ENCODE measurements at places on chromosomes 4 and X.

DNA sequence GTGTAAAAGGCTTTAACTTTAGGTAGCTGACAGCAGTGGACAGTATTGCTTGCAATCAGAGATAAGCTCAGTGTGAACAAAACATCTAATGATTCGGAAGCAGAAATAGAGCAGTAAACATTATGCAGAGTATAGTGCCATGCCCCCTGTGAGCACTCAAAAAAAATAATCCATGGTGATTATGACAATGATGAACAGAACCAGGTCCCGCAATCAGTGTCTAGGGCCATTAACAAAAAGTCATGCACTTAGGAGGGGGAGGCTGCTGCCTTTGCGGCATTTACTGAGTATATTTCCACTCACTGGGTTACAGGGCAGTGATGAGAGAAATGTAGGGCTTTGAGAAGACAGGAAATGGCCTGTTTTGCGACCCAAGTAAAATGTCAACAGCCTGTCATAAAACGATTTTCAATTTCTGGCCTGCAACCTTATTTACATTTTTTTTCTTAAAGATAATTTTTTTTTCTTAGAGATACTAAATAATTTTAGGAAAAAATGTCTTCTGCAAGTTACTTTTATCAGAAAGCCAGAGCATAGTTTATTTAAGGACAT lies 27.3 kb upstream of the NEIL3 start:
- DNase-seq: no peak

DNA sequence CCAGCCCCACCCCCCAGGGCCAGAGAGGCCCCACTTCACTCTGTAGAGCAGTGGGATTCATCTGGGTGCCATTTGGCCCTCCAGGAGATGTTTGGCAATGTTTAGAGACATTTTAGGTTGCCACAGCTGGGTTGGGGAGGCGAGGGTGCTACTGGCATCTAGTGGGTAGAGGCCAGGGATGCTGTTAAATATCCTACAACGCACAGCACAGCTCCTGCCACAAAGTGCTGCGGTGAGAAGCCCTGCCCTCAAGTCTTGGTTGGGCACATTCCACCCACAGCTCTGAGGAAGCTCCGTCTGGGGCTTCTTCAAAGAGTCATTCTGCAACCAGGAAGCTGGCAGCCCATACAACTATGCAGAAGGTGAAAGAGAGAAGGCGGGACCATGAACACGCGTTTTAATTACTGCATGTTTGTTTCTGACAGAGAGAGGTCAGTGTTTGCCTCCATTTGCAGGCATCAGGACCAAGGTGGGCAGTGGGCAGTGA lies 48.1 kb upstream of the FAM9C start:
- no peak for DNase-seq

DNA sequence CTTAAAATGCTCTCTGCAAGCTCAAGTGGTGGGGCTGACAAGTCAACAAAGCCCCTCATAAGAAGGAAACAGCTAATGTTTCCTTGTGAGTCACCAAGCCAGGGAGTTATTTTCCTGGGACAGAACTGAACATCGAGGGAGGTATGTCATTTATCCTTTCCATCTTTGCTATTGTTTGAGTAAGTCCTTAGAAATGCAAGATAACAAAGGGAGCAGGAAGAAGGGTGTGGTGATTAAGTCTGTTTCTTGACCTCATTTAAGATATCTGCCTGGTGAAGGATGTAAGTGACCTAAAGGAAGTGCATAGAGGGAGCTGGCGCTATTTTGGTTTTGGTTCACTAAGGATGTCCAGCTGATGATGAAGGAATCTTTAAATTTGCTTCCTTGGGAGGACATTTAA lies 39.9 kb downstream of the ATG4A start:
- peak; percentile 62 for DNase-seq

- DNase-seq: peak; percentile 93
Measured at GRCh38 chrX:63657821-63658220, 127.2 kb downstream of the ARHGEF9 start.

DNA sequence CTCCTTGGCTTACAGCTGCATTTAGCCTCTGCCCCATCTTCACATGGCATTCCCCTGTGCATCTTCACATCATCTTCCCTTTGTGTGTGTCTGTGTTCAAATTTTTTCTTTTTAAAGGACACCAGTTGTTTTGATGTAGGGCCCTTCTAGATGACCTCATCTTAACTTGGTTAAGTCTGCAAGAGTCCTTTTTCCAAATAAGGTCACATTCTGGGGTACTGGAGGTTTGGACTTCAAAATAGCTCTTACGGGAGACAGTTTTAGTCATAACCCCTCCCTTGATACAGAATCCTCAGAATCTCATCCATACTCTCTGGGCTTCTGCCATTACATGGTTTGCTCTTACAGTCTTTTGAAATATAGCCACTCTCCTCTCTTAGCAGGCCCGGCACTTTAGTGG lies 231.5 kb upstream of the ATP6AP2 start:
- peak; percentile 69 for DNase-seq

- no peak for DNase-seq
Measured at GRCh38 chrX:114889481-114889880, 127.9 kb downstream of the IL13RA2 start.

DNA sequence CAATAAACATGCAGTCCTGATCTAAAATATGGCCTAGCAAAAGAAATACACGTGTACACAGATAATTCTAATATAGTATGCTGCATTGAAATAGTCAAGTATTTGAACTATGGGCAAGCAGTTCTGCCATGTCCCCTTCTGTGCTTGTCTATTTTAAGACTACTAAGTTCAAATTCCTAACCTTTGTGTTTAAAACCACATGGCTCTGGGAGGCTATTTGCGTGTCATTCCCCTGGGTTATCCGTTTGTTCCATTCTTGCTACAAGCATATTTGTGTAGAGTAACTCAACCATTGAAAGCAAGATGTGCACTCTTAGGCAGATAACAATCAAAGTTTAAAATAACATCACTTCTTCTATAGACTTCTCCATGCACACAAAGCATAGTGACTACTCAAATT lies 25.4 kb upstream of the TBC1D1 start:
- peak; percentile 29 for DNase-seq

DNA sequence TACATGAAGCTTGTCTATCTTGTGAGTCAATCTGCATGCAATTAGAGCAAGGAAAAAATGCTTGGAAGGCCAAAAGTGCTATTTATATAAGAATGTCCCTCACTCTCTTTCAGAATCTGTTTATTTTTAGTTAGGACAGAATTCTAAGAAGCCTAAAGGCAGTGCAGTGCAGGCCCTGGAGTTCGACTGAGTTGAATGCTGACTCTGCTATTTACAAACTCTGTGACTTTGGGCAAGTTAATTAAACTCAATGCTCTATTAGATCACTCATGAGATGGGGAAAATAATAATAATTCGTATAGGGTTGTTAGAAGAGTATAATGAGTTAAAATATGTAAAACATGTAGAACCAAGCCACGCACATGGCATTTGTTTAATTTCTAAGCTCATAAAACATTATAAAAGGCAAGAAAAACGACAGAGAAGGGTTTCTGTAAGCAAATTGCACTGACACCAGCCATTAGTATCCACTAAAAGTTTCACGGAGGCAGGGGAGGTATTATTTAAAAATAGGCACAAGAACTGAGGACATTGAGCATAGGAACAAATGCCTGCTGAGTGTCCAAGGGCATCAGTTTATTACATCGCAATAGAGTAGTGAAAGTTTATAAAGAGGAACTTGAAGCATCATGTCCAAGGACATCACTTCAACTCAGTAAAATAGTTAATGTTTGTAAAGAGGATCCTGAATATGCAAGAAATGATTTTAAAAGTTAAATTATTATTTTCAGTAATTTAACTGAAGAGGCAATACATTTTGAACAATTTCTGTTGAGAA lies 115.0 kb upstream of the INPP4B start:
- DNase-seq: no peak

GRCh38 chr4:55989766-55990165 lies 41.0 kb downstream of the CEP135 start:
- no peak for DNase-seq

DNA sequence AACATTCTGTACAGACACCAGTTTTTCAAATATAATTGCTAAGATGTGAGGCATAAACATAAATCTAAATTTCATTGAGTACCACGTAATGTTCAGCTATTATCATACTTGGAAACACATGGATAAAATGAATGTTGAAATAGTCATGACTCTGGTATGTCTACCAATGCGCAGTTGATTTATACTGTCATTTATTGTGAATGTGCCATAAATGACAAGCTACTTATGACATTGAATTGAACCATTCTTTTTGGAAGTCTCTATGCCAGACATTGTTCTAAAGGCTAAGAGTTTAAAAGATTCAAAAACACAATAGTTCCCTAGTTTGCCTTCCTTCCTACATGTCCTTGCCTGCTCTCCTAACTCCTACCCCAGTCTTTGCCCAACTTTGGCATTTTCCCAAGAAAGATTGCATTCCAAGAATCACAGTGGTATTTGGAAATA lies 96.6 kb upstream of the DMD start:
- peak; percentile 82 for DNase-seq

DNA sequence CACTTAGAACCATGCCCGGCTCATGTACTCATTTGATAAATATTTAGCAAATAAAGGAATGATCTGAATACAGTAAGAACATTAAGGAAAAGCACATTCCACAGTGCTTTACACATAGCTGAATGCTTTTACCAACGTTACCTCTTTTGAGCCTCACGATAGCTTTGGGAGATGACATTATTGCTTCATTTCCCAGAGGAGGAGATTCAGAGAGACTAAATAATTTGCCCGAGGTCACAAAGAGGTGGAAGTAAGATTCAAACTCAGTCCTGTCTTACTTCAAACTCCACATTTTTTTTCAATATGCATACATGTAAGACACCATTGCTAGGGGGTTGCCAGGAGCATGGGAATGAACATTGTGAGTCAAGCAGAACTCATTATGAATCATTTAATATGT lies 538.5 kb downstream of the BCOR start:
- DNase-seq: peak; percentile 79

DNA sequence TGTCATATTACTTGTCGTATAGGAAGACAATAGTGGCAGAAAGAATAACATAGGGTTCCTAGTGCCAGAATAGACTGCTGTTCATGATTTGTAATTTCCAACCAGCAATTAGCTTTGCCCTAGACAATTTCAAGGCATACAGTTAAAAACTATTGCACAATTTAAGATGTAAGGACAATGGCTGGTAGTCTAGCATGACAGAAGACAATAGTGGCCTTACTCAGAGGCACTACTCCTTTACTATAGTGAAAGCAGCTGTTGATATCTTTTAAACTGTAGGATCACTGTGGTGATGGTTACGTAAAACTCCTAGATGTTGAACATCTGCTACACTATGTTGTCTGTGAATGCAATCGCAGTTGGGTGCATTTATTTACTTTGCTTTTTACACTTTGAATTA lies 234.5 kb downstream of the RBMX2 start:
- DNase-seq: no peak

- no peak for DNase-seq
Measured at GRCh38 chr4:158079661-158080060, 93.2 kb downstream of the GASK1B start.

- DNase-seq: no peak
Measured at GRCh38 chrX:20471483-20471882, 204.8 kb upstream of the RPS6KA3 start.

Data from fibroblast of skin of back (primary cell).